ENCODE measurements at places on chromosomes 5 and 9.

- H3K36me3 ChIP-seq, result peaks cover 9% of the 10 kb centered on the region
- peak overlapping the region; percentile 98 for H3K27ac ChIP-seq
- H3K27me3 ChIP-seq, result no peaks in the 10 kb centered on the region
- H3K4me1 ChIP-seq, result peaks cover 74% of the 10 kb centered on the region
Measured at GRCh38 chr5:147481376-147481775, 28.5 kb downstream of the DPYSL3 start.

GRCh38 chr5:86447362-86447761 is 170.4 kb upstream of the COX7C start:
- DNase-seq, result no peak
- no peaks in the 10 kb centered on the region for H3K27me3 ChIP-seq
- no peak overlapping the region for H3K27ac ChIP-seq
- H3K4me1 ChIP-seq, result no peaks in the 10 kb centered on the region

- H3K36me3 ChIP-seq, result peaks cover 25% of the 10 kb centered on the region
- H3K4me3 ChIP-seq, result peak overlapping the region; percentile 97
- H3K27me3 ChIP-seq, result peaks cover 4% of the 10 kb centered on the region
- peak overlapping the region; percentile 95 for H3K27ac ChIP-seq
- H3K4me1 ChIP-seq, result peaks cover 47% of the 10 kb centered on the region
Measured at GRCh38 chr9:114588210-114588609, 641 bp downstream of the ATP6V1G1 start.

DNA sequence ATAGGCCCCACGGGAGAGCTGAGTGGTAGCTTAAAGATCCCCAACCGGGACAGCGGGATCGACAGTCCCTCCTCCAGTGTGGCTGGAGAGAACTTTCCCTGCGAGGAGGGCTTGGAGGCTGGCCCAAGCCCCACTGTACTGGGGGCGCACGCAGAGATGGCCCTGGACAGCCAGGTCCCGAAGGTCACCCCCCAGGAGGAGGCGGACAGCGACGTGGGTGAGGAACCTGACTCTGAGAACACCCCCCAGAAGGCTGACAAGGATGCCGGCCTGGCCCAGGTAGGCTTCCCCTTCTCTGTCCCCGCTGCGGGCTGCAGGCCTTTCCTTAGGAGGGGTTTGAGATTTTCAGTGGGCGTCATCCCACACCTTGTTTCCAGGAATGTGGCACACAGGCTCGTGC is 29.1 kb downstream of the FGD3 start:
- no peak overlapping the region for H3K4me3 ChIP-seq
- H3K4me1 ChIP-seq, result peaks cover 5% of the 10 kb centered on the region
- no peaks in the 10 kb centered on the region for H3K36me3 ChIP-seq
- H3K27me3 ChIP-seq, result peaks cover 16% of the 10 kb centered on the region
- no peak for DNase-seq

GRCh38 chr5:11182441-11183080 is 421.5 kb upstream of the DAP start:
- H3K27me3 ChIP-seq, result peaks cover 1% of the 10 kb centered on the region
- DNase-seq, result peak; percentile 57
- H3K27ac ChIP-seq, result no peak overlapping the region
- H3K4me1 ChIP-seq, result no peaks in the 10 kb centered on the region
- no peaks in the 10 kb centered on the region for H3K36me3 ChIP-seq

- H3K4me3 ChIP-seq, result no peak overlapping the region
- no peaks in the 10 kb centered on the region for H3K27me3 ChIP-seq
- DNase-seq, result no peak
- no peaks in the 10 kb centered on the region for H3K4me1 ChIP-seq
Measured at GRCh38 chr5:100890461-100891008, 12.5 kb downstream of the ST8SIA4 start.

- no peaks in the 10 kb centered on the region for H3K4me1 ChIP-seq
- DNase-seq, result no peak
- H3K27me3 ChIP-seq, result no peaks in the 10 kb centered on the region
- no peak overlapping the region for H3K27ac ChIP-seq
Measured at GRCh38 chr9:87740209-87740608, 14.3 kb downstream of the CTSL start.

DNA sequence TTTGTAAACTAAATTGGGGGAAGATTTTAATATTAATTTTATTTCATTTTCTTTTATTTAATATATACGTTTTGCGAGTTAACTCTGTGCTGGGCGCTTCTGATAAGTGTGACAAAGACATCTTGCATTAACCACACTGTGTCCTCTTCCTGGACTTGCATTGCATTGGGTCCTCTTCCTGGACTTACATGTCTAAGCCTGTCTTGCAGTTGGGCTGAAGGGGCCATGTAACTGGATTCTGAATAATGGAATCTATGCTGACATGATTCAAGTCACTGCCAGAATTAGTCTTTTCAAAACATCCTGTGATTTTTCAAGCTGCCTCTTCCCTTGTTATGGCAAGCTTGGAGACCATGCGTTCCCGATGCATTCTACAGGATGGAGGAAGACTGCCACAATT is 122.6 kb downstream of the TRIM32 start:
- H3K4me3 ChIP-seq, result no peak overlapping the region
- DNase-seq, result no peak
- no peak overlapping the region for H3K27ac ChIP-seq
- no peaks in the 10 kb centered on the region for H3K4me1 ChIP-seq
- H3K36me3 ChIP-seq, result no peaks in the 10 kb centered on the region

DNA sequence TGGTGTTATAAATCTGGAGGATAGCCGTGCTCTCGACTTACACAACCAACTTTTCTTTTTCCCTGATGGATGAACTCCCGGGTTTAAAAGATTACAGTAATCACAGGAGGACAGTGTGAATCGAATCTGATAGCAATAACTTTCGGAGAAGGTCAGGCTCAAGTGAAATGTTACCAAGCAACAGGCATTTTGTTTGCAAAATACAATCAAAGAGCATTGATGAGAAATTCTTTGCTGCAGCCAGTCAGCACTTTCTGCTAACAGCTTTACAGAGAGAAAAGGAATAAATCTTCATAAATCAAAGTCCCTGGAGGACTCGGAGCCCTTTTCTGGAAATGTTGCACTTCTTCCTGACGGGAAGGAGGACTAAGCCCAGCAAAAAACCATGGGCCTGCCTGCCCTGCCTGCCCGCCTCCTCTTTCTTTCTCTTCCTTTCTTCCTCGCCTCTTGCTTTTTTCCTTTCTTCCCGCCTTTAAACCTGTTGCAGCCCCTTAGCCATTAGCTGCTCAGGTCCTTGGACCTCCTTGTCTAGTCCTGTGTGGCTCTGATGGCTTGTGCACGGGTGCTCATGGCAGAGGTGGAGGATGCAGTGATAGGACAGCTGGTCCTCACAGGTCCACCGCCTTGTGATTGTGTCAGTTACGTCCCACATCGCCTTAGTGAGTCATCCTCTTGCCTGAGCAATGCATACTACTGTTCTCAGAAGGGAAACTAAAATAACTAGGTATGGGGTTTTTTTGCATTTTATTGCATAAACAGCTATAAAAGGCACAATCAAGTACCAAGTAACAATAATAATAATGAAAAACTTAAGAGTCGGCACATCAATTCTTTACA is 6.2 kb downstream of the DMRT3 start:
- H3K27me3 ChIP-seq, result peaks cover 56% of the 10 kb centered on the region
- no peaks in the 10 kb centered on the region for H3K36me3 ChIP-seq
- H3K4me1 ChIP-seq, result no peaks in the 10 kb centered on the region
- no peak for DNase-seq
- no peak overlapping the region for H3K27ac ChIP-seq

DNA sequence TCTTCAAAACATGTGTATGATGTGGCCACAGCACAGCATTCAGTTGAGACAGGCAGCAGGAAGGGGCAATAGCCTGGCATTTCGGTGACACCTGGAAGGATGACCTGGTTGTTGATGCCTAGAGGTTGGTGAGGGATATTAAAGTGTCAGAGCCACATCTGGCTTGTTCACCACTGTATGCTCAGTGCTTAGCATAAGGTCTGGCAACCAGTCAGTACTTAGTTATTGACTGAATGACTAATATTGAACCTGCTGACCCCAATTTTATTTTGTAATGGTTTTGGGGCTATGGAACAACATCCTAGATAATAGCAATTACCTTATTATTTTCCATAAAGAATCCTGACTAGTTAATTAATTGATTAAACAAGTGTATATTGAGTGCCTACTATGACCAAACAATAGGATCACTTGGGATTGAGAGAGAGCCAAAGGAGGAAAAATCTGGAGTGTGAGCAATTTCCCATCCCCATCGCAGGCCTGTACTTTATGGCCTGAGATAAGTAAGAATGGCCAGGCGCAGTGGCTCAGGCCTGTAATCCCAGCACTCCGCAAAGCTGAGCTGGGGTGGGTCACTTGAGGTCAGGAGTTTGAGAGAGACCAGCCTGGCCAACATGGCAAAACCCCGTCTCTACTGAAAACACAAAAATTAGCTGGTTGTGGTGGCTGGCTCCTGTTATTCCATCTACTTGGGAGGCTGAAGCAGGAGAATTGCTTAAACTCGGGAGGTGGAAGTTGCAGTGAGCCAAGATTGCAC is 85.4 kb upstream of the PLPP1 start:
- no peak overlapping the region for H3K4me3 ChIP-seq
- DNase-seq, result no peak
- H3K27ac ChIP-seq, result no peak overlapping the region

- H3K4me1 ChIP-seq, result peaks cover 40% of the 10 kb centered on the region
- no peak overlapping the region for H3K27ac ChIP-seq
- DNase-seq, result peak; percentile 88
- H3K27me3 ChIP-seq, result peaks cover 3% of the 10 kb centered on the region
- H3K4me3 ChIP-seq, result no peak overlapping the region
Measured at GRCh38 chr5:159341906-159342310, 11.6 kb upstream of the IL12B start.
